ENCODE measurements at places on chromosomes 16 and 17.
A peak's percentile ranks its signal among the peaks of the same experiment; 100 is the strongest.

- DNase-seq, result no peak
Measured at GRCh38 chr17:82882715-82883418, 43.0 kb upstream of the ZNF750 start.

DNA sequence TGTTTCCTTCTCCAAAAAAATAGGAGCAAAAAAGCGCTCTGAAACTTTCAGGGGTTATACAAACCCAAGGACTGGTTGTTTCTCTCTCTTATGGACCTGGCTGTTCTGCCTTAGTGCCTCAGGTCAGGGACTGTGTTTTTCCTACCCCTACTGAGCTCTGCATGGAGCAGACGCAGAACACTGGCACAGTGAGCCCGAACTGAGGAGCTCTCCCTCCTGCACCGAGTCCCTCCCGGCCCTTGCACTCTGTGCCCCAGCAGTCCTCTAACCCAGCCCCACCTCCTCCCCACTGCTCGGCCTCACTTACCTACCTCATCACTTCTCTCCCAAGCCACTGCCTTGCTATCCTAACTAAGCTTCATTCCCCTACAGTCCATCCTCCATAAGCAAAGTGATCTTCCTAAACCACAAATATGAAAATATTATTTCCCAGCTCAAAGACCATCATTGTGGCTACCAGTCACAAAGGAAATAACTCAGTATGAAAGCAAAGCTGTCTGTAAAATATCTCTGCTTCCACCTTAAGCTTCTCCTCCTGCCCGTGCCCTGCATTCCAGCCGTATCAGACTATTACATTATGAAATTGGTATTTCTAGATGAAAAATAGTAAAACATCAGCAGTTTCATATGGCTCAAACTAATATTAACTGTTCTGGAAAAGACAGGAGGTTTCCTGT, 13.6 kb downstream of the MEIOB start:
- DNase-seq, result no peak

GRCh38 chr17:82858376-82859126, 18.7 kb upstream of the ZNF750 start:
- no peak for DNase-seq

DNA sequence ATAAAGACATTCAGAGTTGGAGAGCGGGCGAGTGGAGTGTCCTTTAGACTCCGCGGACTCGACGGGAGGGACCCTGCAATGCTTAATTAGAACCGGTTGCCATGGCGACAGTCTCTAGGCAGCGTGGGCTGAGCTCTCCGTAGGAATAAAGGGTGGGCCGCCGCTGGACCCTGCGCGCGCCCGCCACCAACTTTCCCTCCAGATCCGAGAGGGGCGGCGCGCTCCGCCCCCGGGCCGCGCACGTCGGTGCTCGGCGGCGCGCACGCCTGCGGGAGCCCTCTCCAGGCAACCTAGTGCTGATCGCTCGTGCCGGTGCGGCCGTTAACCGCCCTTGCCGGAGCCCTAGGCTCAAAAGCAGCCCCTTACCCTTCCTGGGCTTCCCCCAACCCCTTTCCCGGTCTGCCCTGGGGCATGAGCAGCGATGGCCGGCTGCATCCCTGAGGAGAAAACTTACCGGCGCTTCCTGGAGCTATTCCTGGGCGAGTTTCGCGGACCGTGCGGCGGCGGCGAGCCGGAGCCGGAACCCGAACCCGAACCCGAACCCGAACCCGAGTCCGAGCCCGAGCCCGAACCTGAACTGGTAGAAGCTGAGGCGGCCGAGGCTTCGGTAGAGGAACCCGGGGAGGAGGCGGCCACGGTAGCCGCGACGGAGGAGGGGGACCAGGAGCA, at the start of gene PPM1E:
Gene PPM1E (plus strand): TSS at position 278 of the 669 bp plus-strand sequence.
- DNase-seq, result no peak

- DNase-seq, result peak; percentile 57
Measured at GRCh38 chr16:86396422-86396821, 113.9 kb upstream of the FOXF1 start.

- DNase-seq, result no peak
Measured at GRCh38 chr17:78585006-78585630, 7.9 kb upstream of the DNAH17 start.
